Metanephros (tissue), 2 donors: ENCODE measurements at places on chromosomes 6 and 20. TPM values are rescaled to one million over a fixed set of nuclear protein-coding genes. Genes with fewer than 3 reads are reported as not detected.

The GPLD1 gene
- total RNA-seq, result 3.9 TPM

The AIF1 gene
- 18.7 TPM for total RNA-seq

The SCGN gene
- 0.35 TPM for total RNA-seq

The KCNG1 gene
- 5.8 TPM for total RNA-seq

The TGM2 gene
- total RNA-seq, result 57.3 TPM

The OLIG3 gene
- total RNA-seq, result not detected
